ENCODE measurements at places on chromosomes 11 and 22.

- no peak for DNase-seq
Observed at GRCh38 chr22:44076825-44077224, 52.7 kb downstream of the PARVB start.

GRCh38 chr11:6474806-6475500 lies 1.2 kb upstream of the TRIM3 start:
- DNase-seq: no peak

DNA sequence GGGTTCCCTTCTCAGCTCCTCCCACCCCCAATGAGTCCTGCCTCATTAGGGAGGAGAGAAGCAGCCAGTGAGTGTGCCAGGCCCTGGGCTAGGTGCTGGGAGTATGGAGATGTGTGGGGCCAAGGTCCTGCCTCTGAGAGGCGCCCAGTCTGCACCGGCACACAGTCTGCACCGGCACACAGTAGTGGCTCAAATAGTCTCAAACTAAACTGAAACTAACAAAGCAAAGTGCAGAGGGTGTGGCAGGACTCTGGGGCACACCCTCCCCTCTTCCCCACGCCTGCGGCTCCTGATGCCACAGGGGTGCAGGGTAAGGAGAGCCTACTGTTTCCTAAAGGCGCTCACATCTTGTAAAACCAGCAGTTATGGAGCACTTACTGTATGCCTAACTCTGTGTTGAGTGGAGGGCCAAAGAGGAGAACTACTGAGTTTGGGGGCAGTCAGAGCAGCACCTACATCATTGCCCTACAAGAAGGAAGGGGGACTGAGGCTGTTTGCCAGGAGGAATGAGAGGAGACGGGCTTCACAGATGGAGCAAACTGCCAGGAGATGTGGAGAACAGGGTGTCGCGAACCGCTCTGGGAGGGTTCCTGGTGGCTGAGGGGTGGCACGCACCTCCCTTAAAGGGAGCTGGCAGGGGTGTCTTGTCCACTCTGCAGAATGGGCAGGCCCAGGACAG lies 939 bp upstream of the SH3BP1 start:
- no peak for DNase-seq

DNA sequence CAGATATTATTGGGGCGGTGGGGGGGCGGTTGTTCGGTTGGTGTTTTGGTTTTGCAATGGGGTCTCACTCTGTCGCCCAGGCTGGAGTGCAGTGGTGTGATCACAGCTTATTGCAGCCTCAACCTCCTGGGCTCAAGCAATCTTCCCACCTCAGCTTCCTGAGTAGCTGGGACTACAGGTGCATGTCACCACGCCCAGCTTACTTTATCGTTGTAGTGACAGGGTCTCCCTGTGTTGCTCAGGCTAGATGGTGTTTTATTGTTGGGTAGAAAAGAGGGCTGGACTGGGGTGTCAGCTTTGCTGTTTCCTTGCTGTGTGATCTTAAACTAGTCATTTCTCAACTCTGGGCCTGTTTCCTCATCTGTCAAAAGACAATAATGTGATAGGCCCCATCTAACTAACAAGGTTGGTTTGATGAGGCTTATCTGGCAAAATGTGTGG lies 17.5 kb upstream of the MYH9 start:
- no peak for DNase-seq

DNA sequence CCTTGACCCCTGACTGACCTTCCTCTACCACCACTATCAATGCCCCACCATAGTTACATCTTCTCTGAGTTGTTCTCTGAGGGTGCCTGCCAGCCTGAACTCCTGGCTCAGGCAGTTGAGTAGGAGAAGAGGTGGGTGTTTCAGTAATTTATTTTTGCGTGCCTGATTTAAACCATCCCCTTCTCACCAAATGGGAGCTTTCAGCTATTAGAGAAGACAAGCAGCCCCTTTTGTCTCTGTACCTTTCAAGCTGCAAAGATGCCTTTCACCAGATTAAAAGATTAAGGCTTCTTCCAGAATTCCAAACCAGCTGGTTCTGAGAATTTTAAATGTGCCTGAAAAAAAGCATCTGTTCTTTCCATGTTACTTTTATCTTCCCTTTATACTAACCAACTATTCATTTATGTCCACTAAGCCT lies 223.8 kb downstream of the FAM76B start:
- no peak for DNase-seq

DNA sequence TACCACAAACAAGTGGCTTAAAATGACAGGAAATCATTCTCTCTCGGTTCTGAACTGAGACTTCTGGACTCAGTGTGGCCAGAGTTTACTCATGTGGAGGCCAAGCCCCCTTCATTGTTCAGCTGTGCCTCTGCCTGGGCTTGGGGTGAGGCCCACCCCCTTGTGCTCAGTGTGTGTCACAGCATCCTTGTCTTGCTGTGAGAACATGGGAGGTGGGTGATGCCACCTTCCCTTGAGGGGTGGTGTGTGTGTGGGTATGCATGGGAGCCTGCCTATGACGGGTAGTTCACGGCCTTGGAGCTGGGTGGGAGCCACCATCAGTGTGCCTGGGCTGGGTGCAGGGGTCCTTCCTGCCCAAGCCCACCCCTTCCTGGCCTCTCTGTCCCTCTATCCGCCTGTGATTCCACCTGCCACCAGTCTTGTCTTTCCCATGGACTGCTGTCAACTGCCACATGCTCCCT lies 101.7 kb downstream of the MORC2 start:
- DNase-seq: no peak

- DNase-seq: no peak
Observed at GRCh38 chr11:103961010-103961409, 75.4 kb upstream of the DDI1 start.

GRCh38 chr11:114244726-114245394 lies 51.3 kb upstream of the NNMT start:
- DNase-seq: no peak

- DNase-seq: no peak
Observed at GRCh38 chr11:6258571-6259081, 1.0 kb upstream of the CCKBR start.

DNA sequence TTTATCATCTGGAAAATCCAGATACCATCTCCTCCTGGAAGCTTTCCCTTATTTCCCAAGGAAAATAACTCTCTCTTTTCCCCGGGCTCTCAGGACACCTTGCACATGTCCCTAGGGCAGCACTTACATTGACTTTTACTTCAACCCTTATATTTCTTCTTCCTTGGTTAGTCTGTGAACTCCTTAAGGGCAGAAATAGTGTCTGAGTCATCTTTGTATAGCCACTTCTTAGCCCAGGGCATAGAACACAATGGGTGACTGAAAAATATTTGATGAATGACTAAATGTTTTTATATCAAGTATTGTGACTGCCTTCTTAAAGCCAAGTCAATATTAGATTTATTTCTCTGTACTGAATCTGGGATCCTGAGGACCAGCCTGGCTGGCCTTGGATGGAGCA lies 45.4 kb upstream of the MYOD1 start:
- no peak for DNase-seq

- no peak for DNase-seq
Observed at GRCh38 chr11:39239553-39239952, 2219.9 kb downstream of the LRRC4C start.

- DNase-seq: no peak
Observed at GRCh38 chr11:117562136-117562535, 234.5 kb downstream of the CEP164 start.

GRCh38 chr22:46047226-46047625 lies 70.3 kb upstream of the WNT7B start:
- DNase-seq: no peak

- DNase-seq: no peak
Observed at GRCh38 chr22:48434156-48434867, 1393.4 kb downstream of the BRD1 start.

DNA sequence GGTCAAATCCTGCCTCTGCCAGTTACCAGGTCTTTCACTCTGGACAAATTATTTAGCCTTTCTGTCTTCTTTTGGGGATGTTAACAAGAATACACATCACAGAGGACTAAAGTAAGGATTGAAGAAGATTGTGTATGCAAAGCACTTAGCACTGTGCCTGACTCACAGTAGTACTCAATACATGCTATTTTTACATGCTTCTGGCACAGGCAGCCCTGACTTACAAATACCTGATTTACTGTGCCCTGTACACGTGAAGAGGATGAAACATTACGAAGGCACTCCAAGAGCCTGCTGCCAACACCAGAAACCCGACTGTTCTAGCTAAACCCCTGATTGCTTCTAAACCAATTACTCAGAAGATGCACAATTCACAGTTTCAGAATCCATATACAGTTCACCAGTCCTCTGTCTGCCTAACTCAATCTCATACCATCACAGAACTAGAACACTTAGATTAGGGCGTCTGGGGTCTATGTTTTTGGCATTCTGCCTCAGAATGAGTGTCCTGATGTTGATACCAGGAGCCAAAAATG lies 300.9 kb upstream of the DDI1 start:
- no peak for DNase-seq

DNA sequence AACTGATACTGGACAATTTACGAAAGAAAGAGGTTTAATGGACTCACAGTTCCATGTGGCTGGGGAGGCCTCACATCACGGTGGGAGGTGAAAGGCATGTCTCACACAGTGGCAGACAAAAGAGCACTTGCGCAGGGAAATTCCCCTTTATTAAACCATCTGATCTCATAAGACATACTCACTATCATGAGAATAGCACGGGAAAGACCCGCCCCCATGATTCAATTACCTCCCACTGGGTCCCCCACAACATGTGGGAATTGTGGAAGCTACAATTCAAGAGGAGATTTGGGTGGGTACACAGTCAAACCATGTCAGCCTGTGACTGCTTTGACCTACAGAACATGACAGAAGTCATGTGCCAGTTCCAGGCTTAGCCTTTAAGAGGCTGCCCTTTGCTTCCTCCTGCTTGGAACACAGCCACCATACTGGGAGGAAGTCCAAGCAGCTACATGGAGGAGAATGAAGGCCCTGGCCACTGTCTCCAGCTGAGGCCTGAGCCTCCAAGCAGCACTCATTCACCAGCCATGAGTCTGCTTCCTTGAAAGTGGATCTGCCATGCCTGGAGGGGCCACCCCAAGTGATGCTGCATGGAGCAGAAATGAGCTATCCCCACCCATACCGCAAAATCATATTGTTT lies 10.9 kb upstream of the GAL start:
- DNase-seq: no peak

- no peak for DNase-seq
Observed at GRCh38 chr11:1028291-1028540, 8.3 kb downstream of the MUC6 start.

GRCh38 chr11:68309621-68310185 lies 2.7 kb upstream of the LRP5 start:
- no peak for DNase-seq

GRCh38 chr11:93510196-93510873 lies 32.9 kb downstream of the SMCO4 start:
- no peak for DNase-seq

- peak; percentile 75 for DNase-seq
Observed at GRCh38 chr11:65420979-65421793, 1.4 kb upstream of the NEAT1 start.

- DNase-seq: no peak
Observed at GRCh38 chr22:29115682-29116288, 43.0 kb downstream of the KREMEN1 start.

DNA sequence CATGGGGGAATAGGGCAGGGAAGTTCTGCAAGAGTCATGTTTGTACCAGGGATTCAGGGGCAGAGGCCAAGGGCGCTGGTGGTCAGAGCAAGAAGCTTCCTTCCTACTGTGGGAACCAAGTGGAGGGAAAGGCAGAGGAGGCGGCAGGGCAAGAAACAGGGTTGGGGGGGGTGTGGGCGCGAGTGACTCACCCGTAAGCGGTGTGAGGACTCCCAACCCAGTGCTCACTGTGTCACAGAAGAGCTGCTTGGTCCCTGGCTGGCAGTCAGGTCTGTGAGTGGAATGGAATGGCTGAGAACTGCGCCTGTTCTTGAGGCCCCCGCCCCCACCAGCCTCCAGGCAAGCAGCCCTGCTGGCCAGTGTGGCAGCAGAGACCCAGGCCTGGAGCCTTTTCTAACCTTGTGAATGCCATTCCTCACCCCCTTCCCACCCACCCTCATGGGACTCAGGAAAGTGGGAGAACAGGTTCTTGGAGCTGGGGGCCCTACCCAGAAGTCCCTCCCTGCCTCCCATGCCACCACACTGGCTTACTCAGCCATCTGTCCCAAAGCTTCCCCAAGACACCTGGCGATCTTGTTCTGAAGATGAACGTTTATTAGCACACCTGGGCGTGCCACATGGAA lies 4.7 kb downstream of the LRRC10B start:
- no peak for DNase-seq
